ENCODE measurements at places on chromosomes 4 and X.

DNA sequence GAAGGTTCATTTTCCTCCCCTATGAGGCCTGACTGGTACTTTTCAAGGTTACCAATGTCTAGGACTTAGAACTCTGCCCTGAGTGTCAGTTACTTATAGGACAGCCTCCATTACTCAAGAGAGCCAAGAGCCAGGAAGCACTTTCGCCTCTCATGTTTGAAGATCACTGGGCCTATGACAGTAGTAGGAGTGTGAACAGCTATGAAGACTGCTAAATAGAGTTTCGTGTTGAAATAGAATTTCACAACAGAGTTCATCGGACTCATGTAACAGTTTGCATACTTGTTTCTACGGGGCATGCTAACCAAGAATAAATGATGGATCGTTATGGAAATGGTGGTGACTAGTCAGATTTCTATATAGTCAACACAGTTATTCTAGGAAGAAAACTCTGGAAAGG, 97.8 kb upstream of the GPC4 start:
- no peaks in the 10 kb centered on the region for H3K27me3 ChIP-seq
- DNase-seq = no peak
- no peaks in the 10 kb centered on the region for H3K4me1 ChIP-seq

DNA sequence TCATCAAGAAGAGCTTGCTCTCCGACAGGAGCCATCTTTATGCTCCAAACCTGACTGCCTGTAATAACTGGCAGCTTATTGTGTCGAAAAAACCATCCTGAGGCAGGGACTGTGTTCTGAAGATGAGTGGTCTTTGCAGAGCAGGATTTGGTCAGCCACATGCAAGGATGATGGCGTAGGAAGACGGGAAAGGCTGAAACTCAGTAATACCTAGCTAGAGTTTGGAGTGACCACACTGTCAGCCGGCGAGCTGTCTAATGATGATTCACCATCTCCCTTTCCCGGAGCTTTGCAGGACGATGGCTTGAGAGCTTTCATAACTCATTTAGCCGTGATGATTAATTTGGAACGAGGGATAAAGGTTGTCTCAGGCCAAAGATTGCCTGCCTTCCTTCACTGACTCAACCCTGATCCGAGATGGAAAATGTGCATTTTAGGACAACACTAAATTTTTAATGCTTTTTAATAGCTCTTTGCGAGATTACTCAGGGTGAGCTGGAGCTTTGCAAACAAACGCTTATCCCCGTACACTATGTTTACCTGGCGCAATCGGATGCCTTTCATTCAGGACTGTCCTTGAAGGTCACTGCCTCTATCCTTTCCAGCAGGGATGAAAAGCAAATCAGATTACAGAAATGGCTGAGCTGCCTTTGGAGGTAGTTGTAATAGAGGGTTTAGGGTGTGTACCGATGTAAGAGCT, 288.5 kb downstream of the ASMT start:
- H3K27ac ChIP-seq = no peak overlapping the region
- no peaks in the 10 kb centered on the region for H3K36me3 ChIP-seq
- DNase-seq = no peak
- no peak overlapping the region for H3K4me3 ChIP-seq
- no peaks in the 10 kb centered on the region for H3K4me1 ChIP-seq

DNA sequence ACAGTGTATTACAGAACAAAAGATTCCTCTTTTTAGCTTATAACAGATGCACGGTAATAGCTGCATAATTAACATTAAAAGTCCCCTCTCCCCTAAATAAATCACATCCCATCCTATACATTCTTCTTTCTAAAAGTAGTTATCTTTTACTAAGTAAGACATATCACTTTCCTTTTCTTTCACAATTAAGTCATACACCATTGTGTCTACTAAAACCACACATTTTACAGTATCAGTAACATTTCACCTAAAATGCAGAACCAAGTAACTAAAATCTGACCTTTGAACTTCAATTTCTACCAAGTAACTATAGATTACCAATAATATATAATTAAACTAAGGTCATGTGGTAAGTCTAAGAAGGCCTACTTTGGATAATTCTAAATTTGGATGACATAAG, 14.2 kb downstream of the DHX15 start:
- peak overlapping the region; percentile 62 for H3K27ac ChIP-seq
- H3K4me3 ChIP-seq = no peak overlapping the region
- peaks cover 9% of the 10 kb centered on the region for H3K36me3 ChIP-seq
- H3K4me1 ChIP-seq = peaks cover 41% of the 10 kb centered on the region

DNA sequence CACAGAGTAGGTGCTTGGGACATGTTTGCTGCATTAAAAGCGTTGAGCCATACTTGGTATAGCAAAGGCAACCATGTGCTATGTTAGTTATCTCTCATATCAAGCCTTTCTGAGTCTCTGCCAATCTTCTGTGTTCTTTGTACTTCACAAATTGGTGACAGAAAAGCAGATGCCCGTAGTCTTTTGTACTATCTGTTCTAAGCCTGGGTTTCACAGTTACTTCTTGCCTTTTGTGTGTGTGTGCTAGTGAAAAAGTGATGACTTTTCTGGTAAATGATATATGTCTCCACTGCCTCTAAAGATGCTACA, 16.1 kb upstream of the KLHL2 start:
- H3K4me3 ChIP-seq = no peak overlapping the region
- H3K36me3 ChIP-seq = no peaks in the 10 kb centered on the region
- no peak overlapping the region for H3K27ac ChIP-seq
- no peak for DNase-seq
- no peaks in the 10 kb centered on the region for H3K27me3 ChIP-seq

GRCh38 chr4:146165221-146165620, 10.3 kb upstream of the LSM6 start:
- H3K27me3 ChIP-seq = no peaks in the 10 kb centered on the region
- H3K4me1 ChIP-seq = no peaks in the 10 kb centered on the region
- no peak overlapping the region for H3K4me3 ChIP-seq
- H3K36me3 ChIP-seq = peaks cover 9% of the 10 kb centered on the region
- no peak for DNase-seq

DNA sequence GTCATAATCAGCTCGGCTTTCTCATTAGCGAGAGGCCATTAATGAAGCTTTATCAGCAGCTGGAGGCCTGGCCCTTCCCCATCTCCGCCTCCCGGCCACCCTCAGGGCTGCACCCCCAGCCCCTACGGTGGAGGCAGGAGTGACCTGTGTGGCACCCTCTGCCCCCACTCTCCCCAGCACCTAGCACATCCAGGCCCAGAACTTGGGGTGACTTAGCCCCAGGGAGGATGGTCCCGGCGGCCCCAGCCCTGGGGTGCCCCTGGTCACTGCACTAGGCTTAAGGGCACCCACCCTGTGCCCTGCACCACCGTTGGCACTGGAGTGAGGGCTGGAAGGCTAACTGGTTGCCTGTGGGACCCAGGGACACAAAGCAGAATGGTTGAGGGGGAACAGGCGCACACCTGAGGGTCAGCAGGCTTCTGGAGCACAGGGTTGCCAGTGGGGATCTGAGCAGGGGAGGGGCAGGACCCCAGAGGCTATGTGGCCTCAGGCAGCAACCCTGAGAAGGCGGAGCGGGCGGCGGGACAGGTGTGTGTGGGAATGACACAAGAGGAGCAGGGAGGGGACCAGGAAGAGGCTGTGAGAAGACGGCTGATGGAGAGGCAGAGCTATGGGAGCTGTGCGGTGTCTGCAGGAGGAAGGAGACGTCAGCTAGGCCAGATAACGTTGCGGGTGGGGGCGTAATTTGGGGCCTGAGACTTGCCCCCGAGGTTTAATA, 120.2 kb downstream of the FAM53A start:
- no peaks in the 10 kb centered on the region for H3K4me1 ChIP-seq
- H3K4me3 ChIP-seq = peak overlapping the region; percentile 63
- DNase-seq = no peak
- H3K27ac ChIP-seq = no peak overlapping the region
- H3K27me3 ChIP-seq = peaks cover 58% of the 10 kb centered on the region
- no peaks in the 10 kb centered on the region for H3K36me3 ChIP-seq

- peaks cover 10% of the 10 kb centered on the region for H3K27me3 ChIP-seq
- H3K36me3 ChIP-seq = peaks cover 4% of the 10 kb centered on the region
- DNase-seq = no peak
- H3K4me3 ChIP-seq = no peak overlapping the region
- H3K27ac ChIP-seq = peak overlapping the region; percentile 82
These were observed 43.1 kb upstream of the BCOR start for GRCh38 chrX:40140706-40141499.

DNA sequence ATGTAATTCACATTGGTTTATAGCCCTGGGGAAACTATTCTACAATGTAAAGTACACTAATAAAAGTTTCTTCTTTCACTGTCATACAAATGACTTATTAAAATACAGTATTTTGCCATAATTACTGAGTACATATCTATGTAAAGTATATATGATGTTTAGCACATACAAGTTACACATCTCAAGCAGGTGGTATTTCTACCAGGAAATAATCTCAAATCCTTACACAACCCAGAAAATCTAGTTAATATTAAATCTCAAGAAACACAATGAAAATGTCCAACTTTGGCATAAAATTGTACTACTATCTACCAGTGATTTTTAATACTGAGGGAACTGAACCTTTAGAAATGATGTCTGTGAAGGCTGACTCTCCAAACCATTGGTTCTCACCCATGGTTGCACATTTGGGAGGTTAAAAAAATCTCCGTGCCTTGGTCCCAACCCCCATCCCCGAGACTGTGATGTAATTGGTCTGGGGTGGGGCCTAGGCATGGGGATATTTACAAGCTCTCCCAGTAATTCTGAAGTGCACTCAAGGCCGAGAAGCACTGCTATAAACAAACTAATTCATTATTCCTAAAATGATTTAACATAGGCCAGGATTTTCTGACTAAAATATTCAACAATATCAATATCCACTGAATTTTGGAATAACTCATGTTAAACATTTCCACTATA, 27.6 kb downstream of the MAP3K15 start:
- no peak overlapping the region for H3K4me3 ChIP-seq
- H3K27me3 ChIP-seq = no peaks in the 10 kb centered on the region
- no peaks in the 10 kb centered on the region for H3K36me3 ChIP-seq

DNA sequence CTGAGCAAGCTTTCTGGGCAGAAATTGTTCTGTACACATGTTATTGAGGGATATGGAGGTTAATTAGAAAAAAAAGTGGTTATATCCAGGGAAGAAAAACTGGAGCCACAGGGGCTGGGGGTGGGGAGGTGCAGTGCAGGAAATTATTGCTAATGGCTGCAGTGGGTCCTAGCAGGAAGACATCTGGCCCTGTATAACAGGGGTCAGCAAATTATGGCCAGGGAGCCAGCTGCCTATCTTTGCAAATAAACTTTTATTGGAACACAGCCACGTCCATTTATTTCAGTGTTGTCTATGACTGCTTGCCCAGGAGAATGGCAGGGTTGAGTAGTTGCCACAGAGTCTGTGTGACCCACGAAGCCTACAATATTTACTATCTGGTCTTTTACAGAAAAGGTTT, 23.4 kb upstream of the PRPS2 start:
- H3K4me3 ChIP-seq = no peak overlapping the region
- no peaks in the 10 kb centered on the region for H3K36me3 ChIP-seq
- H3K4me1 ChIP-seq = peaks cover 16% of the 10 kb centered on the region

DNA sequence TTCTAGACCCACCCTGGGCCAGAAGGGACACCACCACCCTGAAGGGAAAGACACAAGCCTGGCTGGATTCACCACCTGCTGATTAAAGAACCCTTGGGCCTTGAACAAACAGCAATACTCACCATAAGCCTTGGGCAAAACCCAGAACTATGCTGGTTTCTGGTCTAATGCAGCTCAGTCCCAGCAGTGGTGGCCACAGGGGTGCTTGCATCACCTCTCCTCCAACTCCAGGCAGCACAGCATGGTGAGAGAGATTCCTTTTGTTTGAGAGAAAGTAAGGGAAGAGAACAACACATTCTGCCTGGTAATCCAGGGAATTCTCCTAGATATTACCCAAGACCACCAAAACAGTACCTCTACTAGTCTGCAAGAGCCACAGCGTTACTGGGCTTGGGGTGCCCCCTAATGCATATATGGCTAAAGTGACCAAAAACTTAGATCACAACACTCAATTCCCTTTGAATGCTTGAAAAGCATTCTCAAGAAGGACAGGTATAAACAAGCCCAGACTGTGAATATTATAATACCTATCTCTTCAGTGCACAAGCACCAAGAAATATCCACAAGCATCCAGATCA, 25.7 kb downstream of the RNF128 start:
- H3K36me3 ChIP-seq = peaks cover 4% of the 10 kb centered on the region
- DNase-seq = no peak
- H3K4me1 ChIP-seq = no peaks in the 10 kb centered on the region
- H3K27ac ChIP-seq = no peak overlapping the region

DNA sequence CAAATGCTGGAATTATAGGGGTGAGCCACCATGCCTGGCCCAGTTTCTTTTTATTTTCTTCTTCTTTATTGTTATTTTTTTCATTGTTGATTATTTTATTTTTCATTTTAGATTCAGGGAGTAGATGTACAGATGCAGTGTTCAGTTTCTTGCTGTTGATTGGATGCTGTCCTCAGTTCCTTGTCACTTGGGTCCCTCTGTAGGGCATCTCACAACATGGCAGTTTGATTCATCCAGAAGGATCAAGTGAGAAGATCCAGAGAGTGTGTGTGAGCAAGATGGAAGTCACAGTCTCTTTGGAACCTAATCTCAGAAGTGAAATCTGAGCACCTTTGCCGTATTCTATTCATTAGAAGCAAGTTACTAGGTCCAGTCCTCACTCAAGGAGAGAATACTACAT, 20.9 kb downstream of the HMGB3 start:
- H3K27ac ChIP-seq = no peak overlapping the region
- H3K4me3 ChIP-seq = no peak overlapping the region
- H3K36me3 ChIP-seq = no peaks in the 10 kb centered on the region
- DNase-seq = no peak

DNA sequence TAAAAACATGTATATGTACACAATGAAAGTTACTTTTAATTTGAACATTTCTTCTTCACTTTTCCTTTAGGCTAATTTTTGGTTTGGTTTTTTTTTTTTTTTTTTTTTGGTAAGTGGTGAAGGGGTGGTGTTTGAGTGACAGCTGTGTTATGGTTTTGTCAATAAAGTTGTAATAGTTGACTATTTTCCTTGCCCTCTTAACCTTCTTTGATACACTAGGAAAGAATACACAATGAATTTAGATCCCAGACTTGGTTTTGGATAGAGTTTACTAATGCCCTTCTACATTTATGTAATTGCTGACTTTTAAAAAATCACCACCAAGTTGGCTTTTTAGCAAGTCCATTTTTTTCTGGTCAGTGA, 38.1 kb upstream of the MSMO1 start:
- no peak overlapping the region for H3K4me3 ChIP-seq
- no peaks in the 10 kb centered on the region for H3K27me3 ChIP-seq
- no peak for DNase-seq
- no peaks in the 10 kb centered on the region for H3K36me3 ChIP-seq

DNA sequence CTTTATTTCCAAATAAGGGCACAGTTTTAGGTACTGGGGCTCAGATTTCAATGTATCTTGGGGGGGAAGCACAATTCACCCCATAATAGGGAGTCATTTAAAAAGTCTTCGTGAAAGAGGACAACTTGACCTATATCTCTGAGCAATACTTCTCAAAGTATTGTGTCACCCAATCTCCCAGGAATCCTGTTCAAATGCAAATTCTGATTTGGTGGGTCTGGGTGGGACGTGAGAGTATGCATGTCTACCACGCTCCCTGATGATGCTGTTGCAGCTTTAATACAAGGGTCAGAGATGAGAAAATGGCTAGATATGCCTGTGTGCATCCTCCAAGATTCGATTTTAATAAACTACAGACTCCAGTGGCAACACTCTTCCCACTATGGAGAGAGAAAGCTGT, 514.8 kb downstream of the BCOR start:
- H3K27ac ChIP-seq = no peak overlapping the region
- H3K4me1 ChIP-seq = peaks cover 6% of the 10 kb centered on the region
- H3K4me3 ChIP-seq = no peak overlapping the region
- H3K27me3 ChIP-seq = peaks cover 6% of the 10 kb centered on the region
- DNase-seq = no peak

Measured in naive B cell (primary cell).